ENCODE measurements at places on chromosomes 7 and 10.

DNA sequence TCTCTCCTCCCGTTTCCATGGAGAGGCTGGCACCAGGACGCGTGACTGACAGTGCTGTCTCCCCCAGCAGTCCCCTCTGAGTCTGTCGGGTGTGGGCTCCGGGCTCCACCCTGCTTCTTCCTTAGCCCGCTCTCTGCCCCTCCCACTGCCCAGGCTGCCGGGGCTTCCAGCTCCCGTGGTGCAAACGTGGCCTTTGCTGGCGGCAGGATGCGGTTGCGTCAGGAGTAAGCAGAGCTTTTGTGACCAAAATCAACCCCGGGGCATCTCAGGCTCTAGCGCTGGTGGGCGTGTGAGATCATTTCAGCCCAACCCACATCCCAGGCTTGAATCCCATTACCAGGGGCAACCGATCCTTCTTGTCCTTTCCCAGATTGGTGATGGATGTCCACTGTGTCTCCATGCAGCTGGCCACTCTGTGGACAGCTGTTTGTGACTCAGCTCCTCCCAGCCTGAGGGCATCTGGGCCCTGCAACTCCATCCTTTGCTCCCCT, 28.2 kb downstream of the PTPRE start:
- no peak for DNase-seq

DNA sequence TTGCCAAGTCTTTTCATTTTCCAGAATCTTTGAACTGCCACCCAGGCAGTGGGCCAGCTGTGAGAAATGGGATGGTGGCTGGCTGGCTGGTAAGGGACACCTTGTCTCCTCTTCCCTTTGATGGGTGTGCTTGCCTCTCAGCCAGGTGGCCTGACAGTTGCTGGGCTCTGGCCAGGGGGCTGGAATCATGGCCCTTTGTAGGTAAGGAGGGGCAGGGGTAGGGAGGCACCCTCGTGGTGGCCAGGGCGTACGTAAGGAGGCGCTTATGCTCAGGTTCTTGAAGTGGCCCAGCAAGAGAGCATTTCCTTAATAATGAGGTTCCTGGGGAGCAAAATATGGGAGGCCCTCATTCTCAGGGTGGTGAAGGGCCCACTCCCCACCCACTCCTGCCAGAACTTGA, 33.0 kb upstream of the GOLGA7B start:
- DNase-seq: no peak

- DNase-seq: no peak
These were observed 83.0 kb downstream of the SORBS1 start for GRCh38 chr10:95478185-95478584.

DNA sequence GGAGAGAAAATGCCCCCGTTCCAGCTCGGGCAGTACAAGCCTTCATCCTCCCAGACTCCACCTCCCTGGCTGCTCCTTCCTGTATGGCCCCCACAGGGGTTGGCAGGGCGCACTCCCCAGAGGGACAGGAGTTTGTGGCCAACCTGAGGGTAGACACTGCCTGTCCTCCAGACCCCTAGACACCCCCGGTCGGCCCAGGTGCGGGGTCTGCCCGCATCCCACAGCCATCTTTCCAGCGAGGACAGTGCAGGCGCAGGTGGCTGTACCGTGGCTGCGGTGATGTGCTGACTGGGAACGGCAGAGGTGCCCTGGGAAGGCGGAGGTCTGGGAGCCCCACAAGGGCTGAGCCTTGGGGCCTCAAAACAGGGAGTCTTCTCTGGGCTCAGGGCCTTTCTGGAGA, 81.5 kb downstream of the LHPP start:
- DNase-seq: no peak

DNA sequence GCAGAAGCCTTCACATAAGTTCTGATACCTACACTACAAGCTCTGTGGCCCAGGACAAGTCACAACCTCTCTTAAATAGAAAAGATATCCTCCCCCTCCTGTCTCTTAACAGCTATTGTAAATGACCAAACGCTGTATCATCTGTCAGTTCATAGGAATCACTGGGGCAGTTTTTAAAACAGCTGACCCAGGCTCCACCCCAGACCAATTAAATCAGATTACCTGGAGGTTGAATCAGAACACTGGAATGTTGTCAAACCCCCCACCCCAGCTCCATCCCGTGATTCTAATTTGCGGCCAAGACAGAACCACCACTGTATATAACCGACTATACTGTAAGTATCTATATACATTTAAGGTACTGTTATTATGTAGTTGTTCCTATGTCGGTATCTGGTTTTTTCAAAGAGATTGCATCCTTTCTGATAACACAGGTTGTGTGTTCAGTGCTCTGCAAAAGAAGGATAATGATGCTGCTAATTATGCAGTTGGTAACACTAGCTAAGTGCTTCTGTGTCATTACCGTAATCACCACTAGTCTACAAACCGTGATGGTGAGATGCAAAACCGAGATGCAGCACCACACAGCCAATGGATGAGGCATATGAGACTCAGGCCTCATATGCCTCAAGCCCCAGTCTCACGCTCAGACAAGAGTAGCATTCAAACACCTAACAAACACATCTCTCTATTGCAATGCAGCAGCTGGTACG, 47.4 kb downstream of the TNS3 start:
- DNase-seq: no peak

- no peak for DNase-seq
These were observed 14.2 kb upstream of the PRF1 start for GRCh38 chr10:70616761-70617160.

DNA sequence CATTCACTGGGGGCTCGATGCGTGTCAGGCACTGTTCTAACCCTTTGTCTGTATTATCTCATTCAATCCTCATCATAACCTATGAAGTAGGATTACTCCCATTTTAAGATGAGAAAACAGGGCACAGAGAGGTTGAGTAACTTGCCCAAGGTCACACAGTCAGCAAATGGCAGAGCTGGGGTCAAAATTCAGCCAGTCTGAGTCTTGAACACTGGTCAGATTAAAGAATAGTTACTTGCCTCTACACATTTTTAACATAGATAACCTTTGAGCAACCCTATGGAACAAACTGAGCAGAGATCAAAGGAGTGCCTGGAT, 27.2 kb downstream of the INSIG1 start:
- DNase-seq: no peak

GRCh38 chr7:51236470-51237132, 80.0 kb downstream of the COBL start:
- DNase-seq: no peak

GRCh38 chr10:116385311-116385710, 42.3 kb upstream of the PNLIPRP3 start:
- DNase-seq: no peak

DNA sequence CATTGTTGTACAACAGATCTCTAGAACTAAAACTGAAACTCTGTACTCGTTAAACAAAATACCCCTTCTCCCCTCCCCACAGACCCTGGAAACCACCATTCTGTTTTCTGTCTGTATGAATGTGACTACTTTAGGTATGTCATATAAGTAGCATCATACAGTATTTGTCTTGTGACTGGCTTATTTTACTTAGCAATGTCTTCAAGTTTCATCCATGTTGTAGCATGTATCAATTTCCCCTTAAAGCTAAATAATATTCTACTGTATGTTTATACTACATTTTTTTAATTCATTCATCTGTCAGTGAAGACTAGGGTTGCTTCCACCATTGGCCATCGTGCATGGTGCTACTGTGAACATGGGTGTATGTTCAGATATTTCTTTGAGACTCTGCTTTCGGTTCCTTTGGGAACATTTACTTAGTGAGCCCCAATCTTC, 71.2 kb upstream of the RPA3 start:
- DNase-seq: no peak

Measured in Caco-2 (cell line).